ENCODE measurements at places on chromosomes 7 and 10.

DNA sequence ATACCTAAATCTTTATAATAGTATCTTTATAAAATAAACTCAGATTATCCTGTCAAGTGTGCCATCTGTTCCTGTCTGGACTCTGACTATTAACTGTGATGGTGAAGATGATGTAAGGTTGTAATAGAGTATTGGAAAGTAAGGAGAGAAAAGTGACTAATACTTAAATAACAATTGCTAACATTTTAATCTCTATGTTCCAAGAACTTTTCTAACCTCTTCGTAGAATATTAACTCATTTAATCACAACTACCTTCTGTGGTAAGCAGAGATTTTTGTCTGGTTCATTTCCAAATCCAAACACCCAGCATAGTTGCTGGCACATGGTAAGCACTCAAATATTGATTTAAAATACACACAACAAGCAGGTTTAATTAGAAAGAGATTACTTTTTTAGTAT, 2.5 kb downstream of the TNPO3 start:
- no peak for DNase-seq

DNA sequence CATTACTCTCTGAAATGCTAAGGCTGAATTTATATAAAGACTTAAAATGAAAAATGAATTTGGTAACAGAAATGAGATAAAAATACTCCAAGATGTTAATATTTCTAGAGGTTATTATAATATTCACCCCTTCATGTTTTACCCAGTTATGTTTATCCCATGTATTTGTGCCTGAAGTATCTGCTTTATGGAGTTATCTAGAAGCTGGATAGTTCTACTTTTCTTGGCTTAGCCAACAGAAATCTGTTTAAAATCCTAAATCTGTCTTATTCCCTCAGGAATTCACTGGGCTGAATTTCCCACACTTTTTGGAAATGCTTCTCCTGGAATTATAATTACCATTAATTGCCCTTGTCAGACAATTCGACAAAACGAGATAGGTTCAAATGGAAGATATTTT, 201.6 kb downstream of the THSD7A start:
- DNase-seq = no peak

- DNase-seq = no peak
Measured at GRCh38 chr7:142537760-142538159, 211.5 kb upstream of the PRSS1 start.

- no peak for DNase-seq
Measured at GRCh38 chr10:113187063-113187777, 237.2 kb downstream of the TCF7L2 start.

DNA sequence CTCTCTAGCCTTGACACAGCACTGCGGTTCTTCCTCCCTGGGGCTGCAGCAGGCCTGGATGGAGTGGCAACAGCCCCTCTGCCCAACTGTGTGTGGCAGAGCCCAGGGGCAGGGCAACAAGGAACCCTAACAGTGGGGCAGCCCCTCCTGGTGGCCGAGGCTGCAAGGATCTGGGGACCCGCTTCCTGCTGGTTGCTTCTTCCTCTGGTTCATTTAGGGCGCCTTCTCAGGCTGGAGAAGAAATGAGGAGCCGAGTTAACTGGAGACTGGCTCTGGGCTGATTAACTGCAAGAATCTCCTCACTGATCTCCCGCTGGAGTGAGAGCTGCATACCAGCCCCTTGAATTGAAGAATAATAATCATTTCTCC, 80.1 kb upstream of the EMX2 start:
- DNase-seq = no peak

DNA sequence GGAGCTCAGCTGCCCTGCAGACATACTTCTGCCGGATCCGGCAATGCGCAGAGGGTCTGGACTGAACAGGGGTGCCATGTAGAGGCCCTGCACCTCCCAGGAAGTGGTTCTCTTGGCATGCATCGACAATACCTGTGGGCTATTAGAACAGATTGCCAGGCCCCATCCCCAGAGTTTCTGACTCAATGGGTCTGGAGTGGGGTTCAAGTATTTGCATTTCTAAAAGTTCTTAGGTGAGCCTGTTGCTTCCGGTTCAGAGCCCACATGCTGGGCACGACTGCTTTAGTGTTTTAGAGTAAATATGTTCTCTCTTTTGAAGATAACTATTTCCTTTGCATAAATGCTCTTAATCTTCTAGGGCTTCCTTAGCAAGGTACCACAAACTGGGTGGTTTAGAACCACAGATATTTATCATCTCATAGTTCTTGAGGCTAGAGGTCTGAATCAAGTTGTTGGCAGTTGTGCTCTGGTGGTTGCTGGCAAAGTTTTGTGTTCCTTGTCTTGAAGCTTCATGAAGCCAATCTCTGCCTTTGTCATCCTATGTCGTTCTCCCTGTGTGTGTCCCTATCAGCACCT, 435.5 kb downstream of the TCERG1L start:
- DNase-seq = no peak

Measured in NAMALWA (cell line).